ENCODE measurements at places on chromosomes 7 and 10.

DNA sequence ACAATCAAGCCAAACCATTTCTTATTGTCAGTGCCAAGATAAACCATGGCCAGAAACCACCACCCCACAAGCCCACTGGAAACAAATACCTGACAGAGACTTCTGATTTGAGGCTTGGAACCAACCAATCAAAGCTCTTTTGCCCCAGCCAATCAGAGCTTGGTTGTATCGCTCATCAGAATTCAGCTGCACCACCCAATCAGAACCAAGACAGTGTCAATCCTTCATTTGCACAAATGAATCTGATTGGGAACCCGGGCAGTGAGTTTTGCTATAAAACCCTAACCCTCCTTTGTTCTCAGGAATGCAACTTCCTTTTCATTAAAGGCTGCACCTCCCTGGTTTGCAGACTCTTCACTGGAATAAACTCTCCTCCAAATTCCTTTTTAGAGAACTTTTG lies 87.4 kb downstream of the ELAPOR2 start:
- no peak for DNase-seq

- DNase-seq, result no peak
These were observed 85.0 kb upstream of the KIF5B start for GRCh38 chr10:32141018-32141807.

- peak; percentile 61 for DNase-seq
These were observed 130.1 kb downstream of the RGS10 start for GRCh38 chr10:119412244-119413092.

GRCh38 chr7:3494947-3495346 lies 193.9 kb downstream of the SDK1 start:
- no peak for DNase-seq

GRCh38 chr7:98616381-98617050 lies 569 bp upstream of the NPTX2 start:
- DNase-seq, result no peak

- DNase-seq, result no peak
These were observed 122.0 kb upstream of the ANK3 start for GRCh38 chr10:60511477-60512229.

DNA sequence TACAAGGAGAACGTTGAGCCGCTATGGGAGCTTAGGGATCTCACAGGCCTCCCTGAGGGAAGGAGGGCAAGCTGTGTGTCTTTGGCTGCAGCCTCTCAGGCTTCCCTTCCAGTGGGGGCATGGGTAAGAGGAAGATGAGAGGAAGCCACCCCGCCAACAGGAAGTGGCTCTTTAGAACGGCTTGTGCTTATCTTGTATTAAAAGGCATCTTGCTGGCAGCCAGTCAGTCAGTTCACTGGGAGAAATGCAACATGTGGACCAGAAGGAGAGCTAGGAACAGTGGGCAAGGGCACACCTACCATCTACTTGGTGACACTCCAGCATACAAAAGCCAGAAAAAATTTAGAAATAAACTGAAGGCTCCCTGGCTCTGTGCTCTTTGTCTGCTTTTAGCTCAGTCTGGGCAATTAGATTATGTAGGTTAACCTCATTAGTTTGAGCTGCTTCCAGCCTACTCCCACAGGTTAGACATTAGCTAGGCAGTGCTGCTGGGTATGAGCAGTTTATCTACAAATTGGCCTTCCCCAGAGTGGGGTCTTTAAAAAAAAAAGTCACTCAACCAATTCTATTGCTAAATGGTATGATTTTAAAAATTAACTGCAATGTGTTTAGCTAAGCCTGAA lies 595.9 kb downstream of the KCNMA1 start:
- no peak for DNase-seq

DNA sequence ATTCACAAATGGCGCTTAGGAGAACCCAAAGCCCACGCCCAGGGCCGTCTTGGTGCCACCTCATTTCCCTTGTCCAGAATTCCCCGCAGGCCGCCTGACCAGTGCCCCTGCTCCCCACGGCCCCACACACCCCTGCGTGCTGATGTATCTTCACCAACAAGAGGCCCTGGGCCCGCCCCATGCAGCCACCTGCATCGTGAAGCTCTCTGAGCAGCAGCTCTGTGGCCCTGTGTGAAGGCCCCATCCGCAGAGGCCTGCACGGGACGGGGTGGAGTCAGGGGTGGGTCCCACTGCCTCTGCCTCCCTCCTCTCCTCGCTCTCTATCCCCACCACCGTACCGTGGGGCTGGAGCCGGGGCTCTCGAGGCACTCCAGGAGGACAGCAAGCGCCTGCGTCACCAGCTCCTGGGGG lies 14.7 kb downstream of the BRAT1 start:
- no peak for DNase-seq

GRCh38 chr7:131753620-131754222 lies 197.3 kb upstream of the PODXL start:
- DNase-seq, result peak; percentile 20

- DNase-seq, result no peak
These were observed 17.3 kb downstream of the MLXIPL start for GRCh38 chr7:73606801-73607691.

- no peak for DNase-seq
These were observed 35.4 kb upstream of the C10orf71 start for GRCh38 chr10:49263591-49263990.

DNA sequence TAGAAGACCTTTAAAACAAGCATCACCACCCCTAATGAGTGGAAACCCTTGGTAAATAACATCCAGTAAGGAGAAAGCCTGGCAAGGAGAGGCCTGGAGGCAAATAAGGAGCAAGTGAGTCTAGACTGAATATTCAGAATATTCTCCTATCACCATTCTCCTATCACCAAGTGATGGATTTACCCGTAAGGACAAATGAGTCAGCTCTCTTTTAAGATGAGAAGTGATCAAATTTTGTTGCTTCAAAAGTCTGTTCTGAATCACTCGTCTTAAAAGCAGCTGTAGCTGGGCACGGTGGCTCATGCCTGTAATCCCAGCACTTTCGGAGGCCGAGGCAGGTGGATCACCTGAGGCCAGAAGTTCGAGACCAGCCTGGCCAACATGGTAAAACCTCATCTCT lies 28.4 kb downstream of the KIAA1549 start:
- no peak for DNase-seq

- peak; percentile 19 for DNase-seq
These were observed 35.7 kb upstream of the MTPAP start for GRCh38 chr10:30384701-30385201.

DNA sequence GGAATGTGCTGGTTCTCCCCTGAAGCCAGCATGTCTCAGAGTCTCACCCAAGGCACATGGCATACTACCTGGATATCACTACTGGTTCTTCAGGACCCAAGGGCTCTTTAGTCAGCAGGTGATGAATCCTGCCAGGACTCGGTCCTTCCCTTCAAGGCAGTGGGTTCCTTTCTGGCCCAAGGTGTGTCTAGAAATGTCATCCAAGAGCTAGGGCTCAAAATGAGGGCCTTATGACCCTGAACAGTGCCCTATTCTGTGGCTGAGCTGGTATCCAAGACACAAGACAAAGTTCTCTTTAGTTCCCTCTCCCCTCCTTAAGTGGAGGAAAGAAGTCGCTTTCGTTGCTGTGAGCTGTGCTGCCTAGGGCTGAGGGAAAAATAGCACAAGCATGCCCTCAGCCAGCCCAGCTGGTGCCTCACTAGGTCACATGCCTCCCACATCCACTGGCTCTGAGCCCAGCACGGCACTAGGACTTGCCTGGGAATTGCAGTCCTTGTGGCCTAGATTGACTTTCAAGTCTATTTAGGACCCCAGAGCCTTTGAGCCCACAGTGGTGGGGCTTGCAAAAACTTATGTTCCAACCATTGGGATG lies 106.0 kb downstream of the BMS1 start:
- DNase-seq, result no peak

GRCh38 chr10:109974504-109975191 lies 33.1 kb upstream of the ADD3 start:
- peak; percentile 68 for DNase-seq

DNA sequence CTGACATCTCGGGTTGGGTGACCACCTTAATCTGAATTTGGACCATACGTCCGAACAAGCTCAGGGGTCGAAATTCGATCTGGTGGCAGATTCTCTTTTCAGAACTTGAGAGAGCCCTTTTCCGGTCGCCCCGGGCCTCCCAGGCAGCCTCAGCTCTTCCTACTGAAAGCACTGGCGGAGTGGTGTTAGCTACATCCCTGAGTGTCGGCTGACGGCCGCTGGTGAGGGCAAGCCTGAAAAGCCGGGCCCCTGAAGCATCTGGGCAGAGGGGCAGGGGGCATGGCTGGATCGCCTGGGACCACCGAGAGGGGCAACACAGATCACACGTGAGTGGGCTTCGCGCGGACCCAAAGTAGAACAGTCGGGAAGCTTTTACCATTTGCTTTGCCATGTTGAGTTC lies 116.1 kb downstream of the SMURF1 start:
- DNase-seq, result no peak

DNA sequence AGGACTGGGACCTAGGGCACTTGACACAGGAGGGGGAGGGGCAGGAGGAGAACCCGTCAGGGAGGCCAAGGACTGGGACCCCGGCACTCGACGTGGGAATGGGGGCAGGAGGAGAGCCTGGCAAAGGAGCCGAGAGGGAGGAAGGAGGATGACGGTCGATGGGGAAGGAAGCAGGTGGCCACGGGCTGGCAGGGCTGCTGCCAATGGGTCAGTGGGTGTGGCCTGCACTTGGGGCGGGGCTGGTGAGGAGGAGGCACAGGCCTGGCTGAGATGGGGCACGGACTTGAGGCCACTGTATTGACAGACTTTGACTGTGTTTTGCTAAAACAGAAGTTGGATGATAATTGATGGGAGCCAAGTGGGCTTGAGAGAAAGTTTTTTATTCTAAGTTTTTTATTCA lies 68.9 kb downstream of the RBM33 start:
- no peak for DNase-seq

- DNase-seq, result no peak
These were observed 357.5 kb upstream of the SHH start for GRCh38 chr7:156169474-156170370.

DNA sequence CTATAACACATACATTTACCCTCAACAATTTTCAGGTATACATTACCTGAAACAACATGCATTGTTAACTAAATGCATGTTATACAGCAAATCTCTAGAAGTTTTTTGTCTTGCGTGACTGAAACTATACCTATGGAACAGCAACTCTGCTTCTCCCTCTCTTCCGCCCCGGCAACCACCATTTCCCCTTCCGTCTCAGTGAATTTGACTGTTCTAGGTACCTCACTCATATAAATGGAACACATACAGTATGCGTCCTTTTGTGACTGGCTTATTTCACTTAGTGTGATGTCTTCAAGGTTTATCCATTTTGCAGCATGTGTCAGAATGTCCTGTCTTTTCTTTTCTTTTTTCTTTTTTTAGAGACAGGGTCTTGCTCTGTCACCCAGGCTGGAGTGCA lies 22.5 kb downstream of the CALHM2 start:
- no peak for DNase-seq

DNA sequence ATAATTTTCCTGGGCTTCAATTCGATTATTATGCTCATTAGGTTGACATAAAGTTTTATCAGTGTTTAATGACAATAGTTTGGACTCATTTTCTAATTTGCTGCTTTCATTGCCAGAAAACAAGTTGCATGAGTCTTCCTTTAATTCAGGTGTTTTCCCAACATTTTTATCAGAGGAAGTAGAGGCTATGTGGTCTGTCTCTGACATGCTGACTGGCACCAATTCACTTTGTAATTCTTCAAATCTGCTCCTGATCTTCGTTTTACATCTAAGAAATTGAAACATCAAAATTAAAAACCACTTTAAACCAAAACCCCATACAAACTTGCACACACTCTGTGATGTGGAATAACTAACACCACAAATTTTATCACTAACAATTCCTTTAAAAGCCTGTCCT lies 10.9 kb downstream of the CCDC186 start:
- no peak for DNase-seq

GRCh38 chr10:128064108-128064969 lies 61.9 kb downstream of the MKI67 start:
- no peak for DNase-seq

DNA sequence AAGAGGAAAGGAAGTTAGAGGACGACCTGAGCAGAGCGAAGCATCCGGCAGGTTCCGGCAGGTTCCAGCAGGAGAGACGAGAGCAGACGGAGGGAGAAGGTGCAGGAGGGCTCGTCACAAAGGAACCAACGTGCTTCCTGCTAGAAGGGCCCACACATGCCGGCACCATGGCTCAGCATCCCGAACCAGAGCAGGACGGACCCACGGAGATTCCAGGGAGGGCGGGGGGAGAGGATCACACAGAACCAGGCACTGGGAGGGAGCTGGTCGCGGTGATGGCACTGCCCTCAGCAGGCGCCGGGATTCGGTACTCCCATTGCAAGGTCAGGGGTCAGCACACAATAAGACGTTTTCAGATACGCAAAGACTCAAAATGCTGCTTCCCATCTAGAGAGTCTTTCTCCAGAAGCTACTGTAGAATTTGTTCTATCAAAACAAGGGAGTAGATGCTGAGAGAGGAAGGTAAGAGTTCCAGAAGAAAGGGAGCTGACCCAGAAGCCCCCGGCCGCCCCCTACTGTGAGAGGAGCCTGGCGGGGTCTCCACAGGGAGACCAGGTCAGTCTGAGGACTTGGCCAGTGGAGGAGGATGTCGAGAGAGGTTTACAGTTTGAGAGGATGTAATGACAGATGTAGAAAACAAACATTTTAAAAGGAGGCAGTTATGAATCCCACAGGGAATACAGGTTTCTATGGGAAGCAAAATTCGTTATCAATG lies 23.6 kb upstream of the PWWP2B start:
- DNase-seq, result no peak

DNA sequence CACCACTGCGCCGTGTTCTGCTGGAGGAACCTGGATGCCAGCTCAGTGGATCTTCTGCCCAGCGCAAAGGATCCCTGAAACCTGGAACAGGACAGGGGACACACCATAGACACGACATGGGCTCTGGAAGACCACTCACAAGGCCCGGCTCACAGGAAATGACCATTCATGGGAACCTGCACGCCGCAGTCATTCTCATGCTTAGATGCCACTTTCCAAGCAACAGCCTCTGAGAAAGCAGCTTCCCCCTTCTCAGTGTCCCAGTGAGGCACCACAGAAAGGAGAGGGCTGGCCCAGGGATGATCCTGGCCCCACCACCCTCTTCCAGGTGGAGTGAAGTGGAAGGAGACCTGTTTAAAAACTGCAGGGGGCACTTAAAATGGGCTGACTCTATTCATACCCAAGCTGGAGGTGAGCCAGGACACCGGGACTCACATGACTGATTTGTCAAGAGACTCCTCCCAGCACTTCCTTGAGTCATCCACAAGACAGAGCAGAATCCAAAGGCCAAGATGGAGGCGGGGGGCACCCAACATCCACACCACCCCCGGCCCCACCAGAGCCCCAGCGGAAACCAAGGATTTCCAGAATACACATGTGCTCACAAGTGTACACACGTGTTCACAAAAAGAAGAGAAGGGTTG lies 11.2 kb downstream of the CTBP2 start:
- DNase-seq, result no peak

GRCh38 chr7:142440219-142440905 lies 182.5 kb upstream of the PRSS58 start:
- DNase-seq, result no peak

GRCh38 chr10:96834120-96834519 lies 2.0 kb downstream of the LCOR start:
- DNase-seq, result no peak
